ENCODE measurements at places on chromosomes 7 and 10.

DNA sequence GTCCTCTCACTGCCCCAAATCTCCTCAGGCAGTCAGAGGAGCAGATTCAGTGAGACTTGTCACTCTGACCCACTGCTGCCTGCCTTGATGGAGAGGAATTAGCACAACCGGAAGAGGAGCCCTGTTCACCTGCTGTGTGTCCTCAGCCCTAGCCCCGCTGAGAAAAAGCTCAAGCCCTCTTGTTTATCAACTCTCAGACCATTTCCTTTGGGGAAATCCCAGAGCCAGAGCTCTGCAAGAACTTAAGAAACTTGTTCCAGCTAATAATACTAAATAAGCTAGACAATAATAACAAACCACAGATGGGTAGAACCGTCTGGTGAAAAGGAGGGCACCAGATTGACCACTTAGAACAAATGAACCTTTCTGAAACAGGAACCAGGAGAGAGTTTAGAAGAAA, 37.7 kb upstream of the ITGB1 start:
- peak; percentile 13 for DNase-seq

DNA sequence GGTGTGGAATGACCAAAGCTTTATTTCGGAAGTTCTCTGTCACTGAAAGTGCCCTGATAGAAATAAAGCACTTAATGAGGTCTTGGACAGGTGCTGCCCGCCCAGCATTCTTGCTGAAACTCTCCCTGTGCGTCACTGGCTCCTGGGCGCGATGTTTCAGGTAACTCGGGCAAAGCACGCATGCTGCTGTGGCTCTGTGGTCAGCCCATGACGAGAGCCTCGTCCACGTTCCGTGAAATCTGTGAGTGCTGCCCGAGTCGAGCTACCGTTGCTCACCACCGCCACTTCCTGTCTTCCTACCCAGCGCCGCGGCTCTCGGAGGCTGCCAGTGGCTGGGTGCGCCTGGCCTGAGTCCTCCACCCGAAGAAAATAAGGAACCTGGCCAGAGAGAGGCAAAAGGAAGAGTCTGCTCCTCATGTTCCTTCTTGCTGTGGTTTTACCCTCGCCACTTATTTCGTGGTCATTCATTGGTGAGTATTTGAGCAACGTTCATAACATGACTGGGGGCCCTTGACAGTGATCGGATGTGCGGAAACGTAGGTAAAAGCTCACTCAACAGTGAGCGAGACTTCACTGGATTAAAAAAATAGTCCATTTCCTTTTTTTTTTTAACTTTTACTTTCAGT, 95.5 kb downstream of the MAP3K8 start:
- peak; percentile 92 for DNase-seq

GRCh38 chr7:130560972-130561371, 69.1 kb downstream of the MEST start:
- DNase-seq, result peak; percentile 7

DNA sequence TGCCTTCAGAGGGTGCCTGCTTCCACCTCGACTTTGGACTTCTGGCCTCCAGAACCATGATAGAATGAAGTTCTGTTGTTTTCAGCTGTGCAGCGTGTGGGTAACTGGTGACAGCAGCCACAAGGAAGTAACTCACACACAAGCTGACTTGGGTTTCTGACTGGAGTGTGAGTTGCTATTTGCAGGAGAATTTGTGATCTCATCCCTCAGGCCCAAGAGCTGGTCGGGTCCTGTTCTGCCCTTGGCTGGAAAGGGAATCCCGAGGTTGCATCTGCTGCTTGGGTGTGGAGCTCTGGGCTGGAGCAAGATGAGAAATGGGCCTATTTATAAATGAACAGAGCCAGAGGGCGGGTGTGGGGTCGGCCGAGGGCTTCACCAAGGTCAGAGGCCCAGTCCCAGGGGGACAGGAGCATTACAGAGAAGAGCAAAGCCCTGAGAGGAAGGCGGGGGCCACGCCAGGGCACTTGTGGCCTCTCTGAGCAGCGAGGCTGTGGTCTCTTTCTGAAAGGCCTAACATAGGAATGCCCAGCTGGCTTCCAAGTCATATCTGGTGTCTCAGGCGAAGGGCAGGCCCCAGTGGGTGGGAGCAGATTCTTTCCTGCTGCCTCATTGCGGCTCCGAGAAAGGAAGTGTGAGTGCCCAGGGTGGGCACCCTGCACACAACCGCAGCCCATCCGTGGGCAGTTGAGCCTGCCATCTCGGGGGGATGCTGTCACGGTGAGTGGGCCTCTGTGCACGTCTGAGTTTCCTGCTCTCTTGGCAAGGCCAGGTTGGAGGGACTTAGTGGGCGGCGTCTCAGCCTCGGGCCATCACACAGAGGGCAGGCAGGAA, 26.5 kb upstream of the C10orf71 start:
- peak; percentile 65 for DNase-seq

- DNase-seq, result no peak
Measured at GRCh38 chr10:70348228-70348850, 34.1 kb downstream of the LRRC20 start.

- no peak for DNase-seq
Measured at GRCh38 chr7:114409750-114410149, 4.9 kb upstream of the FOXP2 start.

GRCh38 chr7:153022475-153023193, 263.1 kb downstream of the ACTR3B start:
- DNase-seq, result no peak

DNA sequence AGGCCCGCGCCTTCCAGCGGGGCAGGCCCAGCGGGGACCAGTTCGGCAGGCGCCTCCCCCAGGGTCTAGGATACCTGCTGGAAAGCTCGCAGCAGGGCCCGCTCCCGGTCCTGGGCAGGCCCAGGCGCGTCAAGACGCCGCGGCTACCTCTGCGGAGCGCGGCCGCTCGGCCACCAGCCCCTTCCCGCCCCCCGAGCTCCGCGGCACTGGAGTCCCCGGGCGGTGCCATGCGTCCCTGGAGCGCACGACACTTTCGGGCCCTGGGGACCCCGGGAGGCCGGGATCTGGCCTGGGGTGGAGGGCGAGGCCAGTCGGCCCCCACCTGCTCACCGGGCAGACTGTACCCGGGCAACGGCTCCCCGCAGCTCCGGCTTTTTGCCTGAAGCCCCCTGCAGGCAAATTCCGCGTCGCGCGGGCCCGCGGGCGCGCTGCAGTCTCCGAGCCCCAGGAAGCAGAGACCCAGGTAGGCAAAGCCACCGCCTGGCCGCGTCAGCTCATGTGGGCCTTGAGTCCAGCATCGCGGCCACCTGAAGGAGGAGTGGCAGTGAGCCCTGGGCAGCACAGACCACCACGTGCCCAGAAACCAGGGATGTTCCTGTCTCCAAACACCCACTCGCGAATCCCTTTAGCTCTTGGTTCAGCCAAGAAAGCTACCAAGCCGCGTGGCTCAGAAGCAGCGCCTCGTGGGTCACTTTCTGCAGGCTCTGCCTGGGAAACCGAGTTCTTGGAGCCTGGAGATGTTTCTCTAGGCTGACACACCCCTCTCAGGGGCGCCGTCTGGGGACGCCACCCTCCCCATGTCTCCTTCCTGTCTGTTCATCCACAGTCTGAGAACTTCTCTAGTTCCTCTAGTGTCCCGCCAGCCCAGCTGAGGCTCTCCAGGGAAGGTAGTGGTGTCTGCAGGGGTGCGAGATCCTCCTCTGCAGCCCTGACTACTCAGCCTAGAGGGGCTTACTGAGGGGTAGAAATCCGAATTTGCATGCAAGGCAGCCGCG, 46.1 kb upstream of the APBB1IP start:
- DNase-seq, result no peak

DNA sequence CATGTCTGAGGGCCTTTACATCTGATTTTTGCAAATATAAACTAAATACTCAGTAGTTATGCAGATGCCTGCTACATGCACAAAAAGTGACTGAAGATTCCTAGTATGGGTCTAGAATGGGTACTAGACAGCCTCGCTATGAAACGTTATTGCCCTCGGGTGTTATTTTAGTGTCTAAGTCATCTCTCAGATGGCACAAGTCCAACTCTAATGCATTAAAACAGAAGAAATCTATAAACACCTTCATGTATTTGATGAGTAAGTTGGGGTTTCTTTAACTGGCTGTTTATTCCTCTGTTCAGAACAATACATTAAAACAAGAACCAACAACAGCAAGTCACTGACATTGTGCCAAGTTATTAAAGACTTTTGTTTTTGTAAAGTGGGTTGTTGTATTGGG, 41.6 kb downstream of the TEX36 start:
- DNase-seq, result no peak

All from stimulated activated naive B cell treated with anti-CD40 and anti-IgM and Interleukin-4, amounts not matched to agents 10 μg/mL and 1 μg/mL and 100 μg/mL, for 72 hours (primary cell).